ENCODE measurements at places on chromosomes 6 and 20.
A peak's percentile ranks its signal among the peaks of the same experiment; 100 is the strongest.

- DNase-seq = no peak
Measured at GRCh38 chr6:36845233-36845632, 6.0 kb upstream of the CPNE5 start.

DNA sequence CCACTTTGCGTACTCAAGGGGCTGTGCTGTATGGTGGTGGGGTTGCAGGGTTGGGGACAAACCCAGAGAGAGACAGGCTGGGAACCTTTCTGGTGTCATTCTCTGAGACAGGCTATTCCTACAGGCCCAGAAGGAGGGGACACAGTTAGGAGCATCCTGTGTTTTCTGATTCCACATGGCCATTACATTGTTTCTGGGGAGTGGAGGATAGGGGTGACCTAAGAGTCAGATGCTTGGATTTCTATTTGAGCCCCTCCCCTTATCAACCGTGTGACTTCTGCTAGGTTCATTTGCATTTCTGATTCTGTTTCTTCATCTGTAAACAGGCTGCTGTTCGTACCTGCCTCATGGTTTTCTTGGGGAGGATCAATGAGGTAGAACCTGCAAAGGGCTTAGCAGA, 29.4 kb upstream of the EPB41L1 start:
- DNase-seq = no peak

DNA sequence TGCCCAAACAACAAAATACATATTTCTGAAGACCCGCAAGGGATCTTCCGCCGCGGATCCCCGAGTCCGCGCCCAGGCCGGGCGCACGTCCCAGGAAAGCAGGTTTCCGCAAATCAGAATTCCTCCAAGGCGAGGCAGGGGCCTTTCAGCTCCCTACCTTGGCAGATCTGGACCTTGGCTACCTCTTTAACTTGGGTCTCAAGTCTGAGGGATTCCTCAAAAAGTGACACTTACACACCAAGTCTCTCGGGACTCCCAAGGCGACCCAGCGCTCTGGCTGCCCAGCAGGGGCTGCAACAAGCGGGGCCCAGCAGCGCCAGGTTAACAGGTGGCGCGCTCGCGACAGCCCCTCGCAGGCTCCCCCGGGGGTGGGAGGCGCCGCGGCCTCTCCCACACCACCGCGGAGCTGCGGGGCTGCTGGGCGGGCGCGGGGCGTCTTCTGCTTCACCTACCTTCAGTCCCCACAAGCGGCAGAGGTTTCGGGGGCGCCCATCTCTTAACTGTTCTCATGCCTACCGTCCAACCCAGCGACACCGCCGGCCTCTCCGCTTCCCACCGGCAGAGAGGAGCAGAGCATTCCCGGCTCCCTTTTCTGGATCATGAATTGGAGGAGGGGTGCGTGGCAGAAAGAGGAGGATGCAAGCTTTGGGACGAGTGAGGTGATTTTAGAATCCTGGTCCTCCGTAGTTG, 414 bp downstream of the SIM1 start:
- no peak for DNase-seq

- DNase-seq = no peak
Measured at GRCh38 chr6:154012852-154013251, 26.2 kb upstream of the OPRM1 start.

GRCh38 chr6:128899341-128900050, 16.6 kb downstream of the LAMA2 start:
- DNase-seq = peak; percentile 67

GRCh38 chr6:167090171-167090570, 32.7 kb upstream of the CCR6 start:
- no peak for DNase-seq

GRCh38 chr20:59017493-59018231, 1.6 kb upstream of the TUBB1 start:
- DNase-seq = no peak

DNA sequence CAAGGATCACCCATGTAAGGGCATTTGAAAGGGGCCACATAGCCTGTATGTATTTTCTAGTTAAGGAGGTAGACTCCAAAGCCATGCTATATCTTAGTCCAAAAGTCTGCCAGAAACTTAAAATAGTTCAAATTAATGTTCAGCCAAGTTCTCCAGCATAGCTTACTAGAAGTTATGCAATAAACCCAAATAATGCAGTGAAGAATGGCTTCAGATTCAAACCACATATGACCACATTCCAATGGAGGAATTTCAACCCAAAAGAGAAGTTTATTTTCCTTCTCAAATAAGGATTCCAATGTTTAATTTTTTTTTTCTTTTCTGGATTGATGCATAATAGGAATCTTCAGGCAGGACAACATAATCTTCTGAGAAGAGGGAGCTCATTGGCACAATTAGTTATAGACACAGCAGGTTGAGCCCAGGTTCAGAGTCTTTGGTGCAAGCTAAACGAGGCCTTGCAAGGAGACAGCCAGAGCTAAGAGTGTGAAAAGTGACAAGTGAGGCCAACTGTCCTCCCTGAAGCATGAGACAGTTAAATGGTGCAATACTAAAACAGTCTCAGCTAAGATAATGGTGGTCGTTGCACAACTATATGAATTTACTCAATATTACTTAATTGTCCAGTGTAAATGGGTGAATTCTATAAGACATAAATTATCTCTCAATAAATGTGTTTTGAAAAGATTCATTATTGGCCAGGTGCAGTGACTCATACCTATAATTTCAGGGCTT, 598.8 kb upstream of the CDH4 start:
- no peak for DNase-seq

DNA sequence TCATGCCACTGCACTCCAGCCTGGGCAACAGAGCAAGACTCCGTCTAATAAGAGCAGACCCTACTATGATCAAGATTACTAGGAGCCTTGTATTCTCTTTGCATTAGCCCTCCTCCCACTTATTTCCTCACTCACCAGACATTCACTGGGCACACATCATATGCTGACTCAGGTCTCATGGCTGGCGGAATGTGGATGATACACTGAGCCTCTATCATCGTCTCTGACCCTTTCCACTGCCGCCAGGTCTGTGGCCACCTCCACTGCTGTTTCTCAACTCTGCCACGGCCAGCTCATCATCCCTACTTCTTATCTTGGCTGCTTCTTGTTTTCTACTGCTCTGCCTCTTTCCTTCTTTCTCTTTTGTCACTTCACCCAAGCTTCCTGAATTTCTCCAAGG, 161.0 kb downstream of the BACH2 start:
- DNase-seq = peak; percentile 80

GRCh38 chr6:129748212-129748900, 38.4 kb upstream of the ARHGAP18 start:
- peak; percentile 50 for DNase-seq

DNA sequence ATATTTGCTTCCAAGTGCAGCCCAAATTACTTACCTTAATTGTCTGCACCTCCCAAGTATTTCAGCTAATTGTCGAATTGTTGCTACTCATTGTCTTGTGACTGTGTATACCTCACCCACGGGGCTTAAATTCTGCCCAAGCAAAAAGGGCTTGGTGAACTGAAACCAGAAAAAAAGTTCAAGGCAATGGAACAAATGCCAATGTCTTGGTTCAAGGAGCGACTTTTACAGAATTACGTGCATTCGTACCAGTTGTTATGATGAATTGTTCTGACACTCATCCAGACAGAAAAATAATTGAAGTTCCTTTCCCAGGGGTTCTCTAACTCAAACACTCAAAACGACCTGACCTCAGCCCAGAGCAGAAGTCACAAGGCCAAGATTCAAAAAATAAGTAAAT, 13.9 kb upstream of the PXDC1 start:
- no peak for DNase-seq

- peak; percentile 29 for DNase-seq
Measured at GRCh38 chr20:38617011-38617829, 15.6 kb downstream of the ARHGAP40 start.

- no peak for DNase-seq
Measured at GRCh38 chr20:49578436-49578835, 10.5 kb upstream of the PTGIS start.

GRCh38 chr6:70282312-70282918, 20.5 kb downstream of the COL9A1 start:
- no peak for DNase-seq

DNA sequence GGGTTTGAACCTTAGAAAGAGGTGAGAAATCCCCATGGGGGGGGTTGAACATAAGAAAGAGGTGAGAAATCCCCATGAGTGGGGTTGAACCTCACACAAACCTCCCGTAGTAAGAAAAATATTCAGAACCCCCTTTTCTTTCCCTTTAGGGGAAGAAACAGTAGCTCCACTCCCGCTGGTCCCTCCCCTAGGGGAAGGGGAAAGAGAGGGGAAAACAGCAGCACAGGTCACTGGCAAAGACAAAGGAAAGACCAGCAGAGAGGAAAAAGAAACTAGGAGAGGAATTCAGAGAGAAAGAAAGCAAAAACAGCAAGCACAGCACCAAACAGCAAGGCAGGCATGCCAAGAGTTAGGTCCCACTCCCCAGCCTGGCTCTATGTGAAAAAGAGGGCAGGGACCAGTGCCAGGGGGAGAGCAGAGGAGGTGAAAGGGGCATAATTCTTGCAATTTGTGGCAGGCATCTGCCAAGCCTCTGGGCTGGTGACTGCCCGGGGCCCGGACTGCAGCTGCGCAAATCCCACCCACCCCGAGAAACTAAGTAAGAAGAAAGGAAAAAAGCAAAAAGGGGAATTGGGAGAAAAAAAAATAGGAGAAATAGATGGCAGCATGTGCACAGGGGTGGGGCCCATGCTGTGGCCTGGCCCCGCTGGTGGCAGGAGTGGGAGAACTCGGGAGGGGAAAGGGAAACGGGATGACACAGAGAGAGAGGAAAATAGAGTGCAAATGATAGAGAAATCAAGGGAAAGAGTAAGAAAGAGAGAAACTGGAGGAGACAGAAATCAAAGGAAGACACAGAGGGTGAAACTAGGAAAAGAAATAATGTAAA, 15.1 kb upstream of the GOPC start:
- no peak for DNase-seq

- DNase-seq = no peak
Measured at GRCh38 chr6:103872233-103872632, 987.5 kb downstream of the HACE1 start.

- DNase-seq = no peak
Measured at GRCh38 chr6:27816906-27817305, 95.3 kb downstream of the OR2B2 start.

- no peak for DNase-seq
Measured at GRCh38 chr6:36641543-36641942, 37.0 kb upstream of the CDKN1A start.

GRCh38 chr6:45532721-45533210, 155.0 kb upstream of the SUPT3H start:
- DNase-seq = peak; percentile 31

- DNase-seq = no peak
Measured at GRCh38 chr6:33050014-33050810, 23.2 kb downstream of the HLA-DPA1 start.

GRCh38 chr20:37406010-37406998, 60.4 kb downstream of the SRC start:
- DNase-seq = peak; percentile 38

DNA sequence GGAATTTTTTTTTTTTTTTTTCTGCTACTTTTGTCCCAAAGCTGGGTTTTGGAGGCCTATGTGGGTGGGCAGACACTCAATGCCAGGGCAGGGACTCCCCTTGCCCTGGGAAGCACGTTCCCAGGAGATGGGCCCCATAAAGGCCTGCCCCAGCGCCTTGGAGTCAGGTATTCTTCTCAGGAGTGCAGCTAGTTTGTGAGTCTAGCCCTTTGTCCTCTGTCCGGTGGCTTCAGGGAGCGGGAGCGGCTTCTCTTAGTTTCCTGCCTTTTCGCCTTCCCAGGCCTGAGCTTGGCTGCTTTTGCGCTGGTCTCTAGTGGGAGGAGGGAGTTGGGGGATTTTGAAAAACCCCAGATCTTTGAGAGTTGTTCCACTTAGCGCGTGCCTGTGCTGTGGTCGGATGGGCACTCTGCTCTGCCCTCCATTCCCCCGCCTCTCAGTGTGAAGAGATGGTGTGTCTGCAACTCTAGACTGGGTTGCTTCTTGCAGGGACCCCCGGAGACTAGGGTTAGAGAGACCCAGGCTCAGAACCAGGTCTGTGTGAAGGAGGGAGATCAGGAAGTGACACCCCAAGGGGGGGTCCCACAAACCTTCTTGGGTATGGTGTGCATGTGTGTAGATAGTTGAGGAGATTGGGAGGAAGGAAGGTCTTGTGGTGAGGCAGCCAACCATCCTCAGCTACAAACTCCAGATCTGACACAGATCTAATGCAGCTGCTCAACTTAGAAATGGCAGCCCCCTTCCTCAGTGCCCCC, 1.3 kb downstream of the PLCG1 start:
- DNase-seq = peak; percentile 22

- no peak for DNase-seq
Measured at GRCh38 chr6:4880363-4880762, 104.2 kb downstream of the CDYL start.

DNA sequence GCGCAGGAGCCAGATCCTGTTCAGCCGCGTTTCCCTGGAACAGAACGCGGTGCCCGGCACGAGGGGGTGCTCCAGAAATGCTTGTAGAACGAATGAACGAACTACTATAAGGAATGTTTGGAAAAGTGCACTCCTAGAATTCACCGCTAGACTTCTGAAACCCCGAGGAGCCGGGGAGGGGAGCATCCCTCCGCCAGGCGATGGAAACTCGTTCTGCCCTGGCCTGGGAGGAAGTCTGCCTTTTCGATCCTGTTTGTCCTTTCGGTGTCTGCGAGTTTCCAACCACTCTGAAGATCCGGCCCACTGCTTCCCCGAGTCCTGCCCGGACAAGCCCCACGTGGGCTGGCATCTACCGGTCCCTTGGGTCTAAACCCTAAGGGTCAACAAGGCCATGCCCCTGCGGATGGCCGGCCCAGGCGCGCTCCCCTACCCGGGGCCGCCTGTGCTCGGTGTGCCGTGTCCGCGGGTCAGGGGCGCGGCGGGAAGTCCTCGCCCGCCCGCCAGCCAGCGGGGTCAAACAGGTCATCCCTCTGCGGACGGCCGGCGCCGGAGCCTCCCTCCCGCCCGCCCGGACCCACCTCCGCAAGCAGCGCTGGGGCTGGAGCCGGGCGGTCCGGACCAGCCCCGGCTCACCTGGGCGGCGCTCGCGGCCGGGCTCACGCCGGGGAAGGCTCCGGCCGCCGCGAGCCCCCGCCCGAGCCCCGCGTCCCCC, 526 bp downstream of the SULF2 start:
- DNase-seq = peak; percentile 57

DNA sequence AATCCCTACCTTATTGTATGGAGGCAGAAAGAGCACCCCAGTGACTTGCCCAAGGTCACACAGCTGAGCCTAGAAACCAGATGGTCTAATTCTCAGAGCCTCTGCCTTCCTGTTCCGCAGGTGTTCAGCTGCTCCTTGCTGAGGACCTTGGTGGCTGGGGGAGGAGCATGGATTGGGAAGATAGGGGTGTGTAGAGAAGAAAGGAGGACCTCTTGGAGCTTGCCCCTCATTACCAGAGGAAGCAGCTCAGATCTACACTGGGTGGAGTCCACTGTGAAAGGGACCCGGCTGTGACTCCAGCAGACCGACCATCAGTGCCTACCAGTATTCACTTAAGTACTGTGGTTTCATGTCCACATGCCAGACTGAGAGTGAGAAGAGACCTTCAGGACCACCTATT, 15.2 kb downstream of the FOXP4 start:
- no peak for DNase-seq

Data from fibroblast of skin of back (primary cell).